ENCODE measurements at places on chromosomes 5 and 9. TPM values are rescaled to one million over a fixed set of nuclear protein-coding genes. Genes with fewer than 3 reads are reported as not detected.

DNA sequence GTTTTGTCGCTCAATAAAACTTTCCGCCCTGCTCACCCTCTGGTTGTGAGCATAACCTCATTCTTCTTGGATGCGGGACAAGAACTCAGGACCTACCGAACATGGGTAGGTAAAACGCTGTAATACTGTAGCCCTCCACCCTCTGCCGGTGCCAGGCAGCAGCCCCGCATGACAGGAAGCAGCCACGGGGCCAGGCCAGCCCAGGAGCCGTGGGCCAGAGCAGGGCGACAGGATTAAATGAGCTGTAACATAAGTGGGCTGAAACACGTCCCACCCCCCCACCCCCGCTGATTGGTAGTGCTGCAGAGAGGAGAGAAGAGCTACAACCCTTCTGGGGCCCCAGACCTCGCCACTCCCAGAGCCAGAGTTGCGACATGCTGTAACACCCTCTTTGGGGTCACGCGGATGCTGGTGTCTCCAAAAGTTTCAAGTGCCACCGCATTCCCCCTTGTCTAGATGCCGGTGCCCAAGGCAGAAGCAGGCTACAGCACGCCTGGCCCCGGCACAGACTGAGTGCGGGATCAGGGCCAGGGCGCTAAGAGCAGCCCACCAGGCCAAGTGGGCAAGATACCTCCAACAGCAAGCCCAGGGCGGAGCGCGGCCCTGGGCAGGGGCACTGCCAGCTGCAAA is 81.8 kb downstream of the FBXW11 start:
- no peak for DNase-seq

- peak; percentile 35 for DNase-seq
These were observed 29.7 kb upstream of the FAM169A start for GRCh38 chr5:74895906-74896305.

Gene NIPAL4
- not detected for total RNA-seq

GRCh38 chr9:91421971-91422757 is 1.5 kb downstream of the NFIL3 start:
- DNase-seq: peak; percentile 40

GRCh38 chr5:137858954-137859353 is 8.7 kb upstream of the MYOT start:
- no peak for DNase-seq

Gene FYB1
- not detected for total RNA-seq

Gene LTC4S
- not detected for total RNA-seq

Gene PLPP7
- total RNA-seq: 22.4 TPM
